ENCODE measurements at places on chromosomes 2 and 18. TPM values are rescaled to one million over a fixed set of nuclear protein-coding genes. Genes with fewer than 3 reads are reported as not detected.
A peak's percentile ranks its signal among the peaks of the same experiment; 100 is the strongest.

Gene CD302
- total RNA-seq, result 1.8 TPM

Gene ALPG
- total RNA-seq, result not detected

GRCh38 chr18:63111671-63112402 lies 207.7 kb downstream of the BCL2 start:
- peaks cover 10% of the 10 kb centered on the region for H3K36me3 ChIP-seq
- no peak overlapping the region for H3K4me3 ChIP-seq
- DNase-seq, result no peak
- H3K27me3 ChIP-seq, result peaks cover 19% of the 10 kb centered on the region

DNA sequence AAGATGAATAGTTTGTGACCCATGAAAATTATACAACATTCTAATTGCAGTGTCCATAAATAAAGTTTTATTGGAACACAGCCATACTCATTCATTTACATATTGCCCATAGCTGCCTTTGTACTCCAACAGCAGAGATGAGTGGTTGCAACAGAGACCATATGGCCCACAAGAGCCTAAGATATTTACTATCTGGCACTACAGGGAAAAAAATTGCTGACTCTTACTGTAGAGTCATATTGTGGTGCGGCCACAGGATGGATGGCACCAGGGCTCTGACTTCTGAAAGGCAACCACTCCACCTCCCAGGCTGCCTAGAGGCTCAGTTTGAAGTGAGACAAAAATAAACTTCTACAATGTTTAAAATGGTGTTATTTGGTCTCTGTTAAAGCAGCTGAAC lies 404.0 kb upstream of the ATP5MC3 start:
- no peak overlapping the region for H3K27ac ChIP-seq
- H3K4me1 ChIP-seq, result no peaks in the 10 kb centered on the region
- DNase-seq, result no peak
- H3K36me3 ChIP-seq, result no peaks in the 10 kb centered on the region
- no peaks in the 10 kb centered on the region for H3K27me3 ChIP-seq
- H3K4me3 ChIP-seq, result no peak overlapping the region

DNA sequence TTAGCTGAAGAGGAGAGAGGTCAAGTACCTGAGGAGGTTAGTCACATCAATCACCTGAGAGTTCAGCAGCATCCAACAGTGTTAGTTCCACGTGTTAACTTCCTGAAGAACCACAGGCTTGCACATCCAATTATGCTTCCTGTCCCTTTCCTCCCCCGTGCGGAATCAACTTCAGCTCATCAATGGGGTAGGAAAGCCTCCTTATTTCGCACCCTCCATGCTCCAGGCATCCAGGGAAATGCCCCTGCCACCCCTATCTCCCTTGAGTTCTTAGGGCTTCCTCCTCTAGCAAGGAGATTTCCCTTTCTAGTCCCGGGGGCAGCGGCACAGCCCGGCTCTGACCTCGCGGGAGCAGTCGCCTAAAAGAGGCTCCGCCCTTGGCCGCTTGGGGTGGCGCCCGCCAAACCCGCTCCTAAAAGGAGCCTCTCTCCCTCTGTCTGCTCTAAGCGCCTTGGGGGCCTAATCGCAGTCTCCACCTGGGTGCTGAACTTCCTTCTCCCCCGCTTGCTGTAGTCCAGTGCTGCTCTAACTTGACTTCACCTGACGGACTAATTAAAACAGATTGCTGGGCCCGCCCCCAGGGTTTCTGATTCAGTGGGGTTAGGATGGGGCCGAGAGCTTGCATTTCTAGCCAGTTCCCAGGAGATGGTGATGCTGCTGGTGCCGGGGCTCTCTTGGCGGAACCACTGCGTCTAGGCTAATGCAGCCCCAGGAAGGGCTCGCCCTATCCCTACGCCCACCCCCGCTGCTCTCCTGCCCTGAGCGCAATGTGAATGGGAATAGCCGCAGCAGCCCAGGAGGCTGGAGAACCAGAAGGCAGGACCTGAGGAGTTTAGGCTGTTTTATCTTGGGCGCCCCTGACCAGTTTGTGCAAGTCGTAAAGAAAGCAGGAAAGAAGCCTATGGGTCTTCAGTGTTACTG lies 3.4 kb upstream of the TET3 start:
- H3K4me3 ChIP-seq, result peak overlapping the region; percentile 68
- DNase-seq, result peak; percentile 36
- peak overlapping the region; percentile 76 for H3K27ac ChIP-seq
- no peaks in the 10 kb centered on the region for H3K27me3 ChIP-seq
- no peaks in the 10 kb centered on the region for H3K36me3 ChIP-seq

GRCh38 chr2:112831946-112832840 lies 4.4 kb downstream of the IL1B start:
- H3K36me3 ChIP-seq, result no peaks in the 10 kb centered on the region
- H3K4me1 ChIP-seq, result no peaks in the 10 kb centered on the region
- H3K27ac ChIP-seq, result no peak overlapping the region

GRCh38 chr2:99615247-99615771 lies 125.5 kb upstream of the REV1 start:
- no peaks in the 10 kb centered on the region for H3K4me1 ChIP-seq
- DNase-seq, result no peak
- no peaks in the 10 kb centered on the region for H3K27me3 ChIP-seq
- H3K4me3 ChIP-seq, result no peak overlapping the region
- no peak overlapping the region for H3K27ac ChIP-seq
- H3K36me3 ChIP-seq, result no peaks in the 10 kb centered on the region

DNA sequence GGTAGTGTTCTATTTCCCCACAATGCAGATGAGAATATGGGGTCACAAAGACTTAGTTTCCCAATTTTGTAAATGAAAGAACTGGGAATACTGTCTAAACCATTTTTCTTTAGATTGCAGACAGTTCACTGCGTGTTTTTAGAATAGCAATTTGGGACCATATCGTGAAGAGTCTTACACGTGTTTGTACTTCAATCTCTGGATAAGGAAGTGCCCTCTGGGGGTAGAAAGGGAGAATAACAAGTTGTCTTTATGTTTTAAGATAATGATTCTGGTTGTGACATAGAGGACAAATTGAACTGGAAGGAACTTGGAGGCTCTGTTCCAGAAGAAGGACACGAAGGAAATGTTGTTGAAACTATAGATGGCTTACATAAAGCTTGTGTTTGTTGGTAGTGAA lies 457.7 kb downstream of the CBLN2 start:
- DNase-seq, result peak; percentile 18
- no peak overlapping the region for H3K27ac ChIP-seq
- H3K36me3 ChIP-seq, result no peaks in the 10 kb centered on the region
- no peak overlapping the region for H3K4me3 ChIP-seq
- peaks cover 3% of the 10 kb centered on the region for H3K27me3 ChIP-seq
- no peaks in the 10 kb centered on the region for H3K4me1 ChIP-seq

- no peak overlapping the region for H3K4me3 ChIP-seq
- H3K4me1 ChIP-seq, result peaks cover 19% of the 10 kb centered on the region
- no peaks in the 10 kb centered on the region for H3K27me3 ChIP-seq
- DNase-seq, result no peak
These were observed 369.9 kb downstream of the LPIN1 start for GRCh38 chr2:12116228-12116750.

DNA sequence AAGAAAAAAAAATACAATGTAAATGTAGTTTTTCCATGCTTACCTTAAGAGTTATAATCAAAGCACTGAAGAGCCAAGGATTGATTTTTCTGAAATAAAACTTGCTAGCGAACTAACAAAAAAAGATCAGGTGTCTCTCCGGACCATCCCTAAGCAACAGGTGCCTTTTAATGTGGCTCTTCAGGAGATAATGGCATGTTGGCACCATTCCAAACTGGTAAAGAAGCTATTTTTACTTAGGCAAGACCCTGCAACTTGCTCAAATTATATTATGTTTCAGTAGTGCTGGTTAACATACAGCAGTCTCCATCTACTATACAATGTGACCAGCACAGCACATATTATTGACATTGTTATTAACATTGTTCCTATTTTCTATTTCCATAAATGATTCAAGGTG lies 2.3 kb upstream of the GCC2 start:
- H3K36me3 ChIP-seq, result peaks cover 4% of the 10 kb centered on the region
- no peak overlapping the region for H3K4me3 ChIP-seq
- no peak for DNase-seq
- H3K27me3 ChIP-seq, result no peaks in the 10 kb centered on the region
- no peak overlapping the region for H3K27ac ChIP-seq
- peaks cover 23% of the 10 kb centered on the region for H3K4me1 ChIP-seq

- peaks cover 19% of the 10 kb centered on the region for H3K27me3 ChIP-seq
- no peaks in the 10 kb centered on the region for H3K4me1 ChIP-seq
- H3K4me3 ChIP-seq, result no peak overlapping the region
- DNase-seq, result no peak
These were observed 180.2 kb upstream of the RAB6C start for GRCh38 chr2:129799036-129799958.

DNA sequence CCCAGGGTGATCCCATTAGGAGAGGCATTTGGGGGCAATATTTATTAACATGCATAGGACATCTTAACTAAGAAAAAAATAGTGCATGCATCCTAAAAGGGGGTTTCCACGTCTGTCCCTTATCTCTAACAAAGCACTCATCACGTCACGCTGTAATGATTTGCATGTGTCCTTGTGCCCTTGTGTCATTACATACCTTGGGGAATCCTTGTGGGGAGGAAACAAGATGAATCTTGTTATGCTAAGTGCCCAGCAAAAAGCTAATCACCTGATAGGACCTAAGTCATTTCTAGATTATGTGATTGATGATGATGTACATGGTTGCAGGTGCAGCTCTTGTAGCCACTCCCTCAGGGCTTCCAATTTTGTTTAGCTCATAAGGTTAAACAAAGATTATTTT lies 250.9 kb downstream of the FBXO15 start:
- no peaks in the 10 kb centered on the region for H3K4me1 ChIP-seq
- H3K4me3 ChIP-seq, result no peak overlapping the region
- H3K27me3 ChIP-seq, result no peaks in the 10 kb centered on the region
- H3K27ac ChIP-seq, result no peak overlapping the region
- no peaks in the 10 kb centered on the region for H3K36me3 ChIP-seq
- DNase-seq, result no peak

Measured in naive thymus-derived CD8-positive, alpha-beta T cell (primary cell).